Umbilical cord (tissue), 2 donors: ENCODE measurements at places on chromosomes 2 and 18. TPM values are rescaled to one million over a fixed set of nuclear protein-coding genes. Genes with fewer than 3 reads are reported as not detected.

DOK6 gene
- total RNA-seq = 13.7 TPM

C2orf78 gene
- total RNA-seq = 1.7 TPM

AQP12B gene
- total RNA-seq = 0.96 TPM

SPP2 gene
- not detected for total RNA-seq

ANKRD30B gene
- total RNA-seq = 1.4 TPM

SIX3 gene
- total RNA-seq = not detected

VIL1 gene
- 2.4 TPM for total RNA-seq

CHRNG gene
- total RNA-seq = not detected

KCNG2 gene
- total RNA-seq = 2.6 TPM

ESPNL gene
- 5.5 TPM for total RNA-seq

COPS9 gene
- total RNA-seq = 18.5 TPM

DLGAP1 gene
- total RNA-seq = 20.7 TPM

IL1A gene
- total RNA-seq = 1.4 TPM

RBM43 gene
- 11.3 TPM for total RNA-seq

SULT1C2 gene
- 6.5 TPM for total RNA-seq

FAHD2A gene
- total RNA-seq = 16.9 TPM

SCN1A gene
- total RNA-seq = 11.1 TPM

HOXD12 gene
- 1.9 TPM for total RNA-seq

C18orf54 gene
- 7.0 TPM for total RNA-seq

SOX11 gene
- total RNA-seq = 10.1 TPM

TUBB8B gene
- total RNA-seq = not detected

GALNT3 gene
- 11.8 TPM for total RNA-seq

NAT8 gene
- not detected for total RNA-seq

TTR gene
- 15.6 TPM for total RNA-seq

VAMP8 gene
- total RNA-seq = 25.5 TPM

RNASEH1 gene
- total RNA-seq = 13.7 TPM

CPLX4 gene
- total RNA-seq = 2.4 TPM

CREG2 gene
- 3.6 TPM for total RNA-seq

PAX3 gene
- total RNA-seq = 4.6 TPM

KHK gene
- 3.4 TPM for total RNA-seq
